ENCODE measurements at places on chromosomes 4 and X.

GRCh38 chr4:121189326-121190215, 25.4 kb upstream of the TNIP3 start:
- DNase-seq: no peak

GRCh38 chrX:71622576-71623450, 4.5 kb upstream of the CXCR3 start:
- DNase-seq: peak; percentile 41

GRCh38 chr4:1506956-1507721, 100.9 kb upstream of the NKX1-1 start:
- DNase-seq: no peak

DNA sequence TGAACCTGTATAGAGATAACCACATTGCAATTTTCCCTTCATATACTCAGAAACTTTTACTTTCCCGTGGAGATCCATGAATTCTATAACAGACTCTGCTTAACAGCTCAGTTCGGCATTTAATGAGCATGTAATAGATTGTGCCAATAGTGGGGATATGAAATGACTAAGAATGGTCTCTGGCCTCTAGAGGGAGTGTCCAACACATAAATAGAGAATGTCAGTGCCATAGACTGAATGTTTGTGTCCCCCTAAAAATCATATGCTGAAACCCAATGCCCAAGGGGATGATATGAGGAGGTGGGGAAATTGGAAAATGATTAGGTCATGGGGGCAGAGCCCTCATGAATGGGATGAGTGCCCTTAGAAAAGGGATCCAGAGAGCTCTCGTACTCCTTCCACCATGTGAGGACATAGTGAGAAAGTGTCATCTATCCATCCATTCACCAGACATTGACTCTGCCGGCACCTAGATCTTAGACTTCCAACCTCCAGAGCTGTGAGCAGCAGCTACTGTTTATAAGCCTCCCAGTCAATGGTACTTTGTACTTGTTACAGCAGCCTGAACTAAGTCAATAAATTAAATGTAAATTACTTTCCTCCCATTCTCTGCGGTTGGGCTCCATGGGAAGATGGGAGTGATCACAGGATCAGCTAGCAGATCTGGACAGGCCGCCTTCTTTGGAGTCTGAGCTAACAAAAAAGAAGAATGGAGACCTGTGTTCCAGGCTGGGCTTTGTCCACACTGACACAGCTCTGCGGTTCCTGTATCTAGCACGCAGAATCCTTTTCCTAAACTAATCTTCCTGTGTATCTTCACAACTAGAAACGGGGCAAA, 28.1 kb upstream of the HPSE start:
- DNase-seq: no peak

DNA sequence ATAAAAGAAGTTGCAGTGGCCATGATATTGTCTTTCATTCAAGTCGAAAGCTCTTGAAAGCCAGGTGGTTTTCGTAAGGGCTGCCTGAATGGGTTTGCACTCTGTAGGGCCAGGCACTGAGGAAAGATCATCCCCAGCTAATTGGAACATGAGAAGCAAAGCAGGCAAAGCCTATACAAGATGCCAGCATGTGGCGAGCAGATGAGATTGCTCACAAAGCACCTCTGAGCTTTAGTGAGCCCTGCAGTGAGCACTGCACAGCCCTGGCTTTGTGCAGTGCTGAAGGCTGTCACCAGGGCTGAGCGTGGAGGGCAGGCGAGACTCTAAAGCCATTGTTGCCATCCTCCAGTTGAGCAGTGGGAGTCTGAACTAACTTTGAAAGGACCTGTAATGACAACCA, 53.8 kb downstream of the HADH start:
- no peak for DNase-seq

DNA sequence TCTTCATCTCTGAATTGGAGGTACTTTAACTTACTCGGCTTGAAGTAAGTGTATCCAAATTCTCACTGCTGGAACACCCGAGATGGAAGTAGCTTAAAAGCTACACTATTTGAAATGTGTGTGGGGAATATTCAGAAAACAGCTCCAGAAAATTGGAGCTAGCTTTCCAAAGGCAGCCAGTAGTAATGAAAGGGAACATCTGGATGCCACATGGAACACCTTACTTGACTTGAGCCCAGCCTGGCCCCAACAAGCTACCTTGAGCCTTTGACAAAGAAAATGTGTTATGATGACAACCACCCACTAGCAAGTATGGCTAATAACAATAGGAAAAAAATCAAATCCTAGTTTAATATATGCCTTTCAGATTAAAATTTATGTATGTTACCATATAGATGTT, 161.5 kb downstream of the PRDM5 start:
- no peak for DNase-seq

DNA sequence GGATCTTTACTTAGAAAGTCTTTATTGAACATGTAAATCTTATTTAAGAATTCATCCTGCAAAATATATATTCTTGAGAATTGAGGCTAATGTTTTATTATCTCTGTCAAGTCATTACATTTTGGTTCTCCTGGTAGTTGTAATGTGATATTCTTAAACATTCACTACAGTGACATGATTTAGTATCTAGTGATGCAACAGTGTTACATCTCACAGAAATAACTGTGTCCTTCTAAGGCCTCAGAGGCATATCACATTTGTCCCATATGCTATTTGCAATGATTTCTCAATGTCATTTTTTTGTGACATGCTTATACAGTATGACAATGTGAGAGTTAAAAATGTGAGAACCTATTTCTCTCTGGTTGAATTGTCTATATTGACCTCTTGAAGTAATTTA, 34.1 kb downstream of the PRRG1 start:
- DNase-seq: no peak

- no peak for DNase-seq
Observed at GRCh38 chr4:85268961-85269360, 206.0 kb upstream of the ARHGAP24 start.

DNA sequence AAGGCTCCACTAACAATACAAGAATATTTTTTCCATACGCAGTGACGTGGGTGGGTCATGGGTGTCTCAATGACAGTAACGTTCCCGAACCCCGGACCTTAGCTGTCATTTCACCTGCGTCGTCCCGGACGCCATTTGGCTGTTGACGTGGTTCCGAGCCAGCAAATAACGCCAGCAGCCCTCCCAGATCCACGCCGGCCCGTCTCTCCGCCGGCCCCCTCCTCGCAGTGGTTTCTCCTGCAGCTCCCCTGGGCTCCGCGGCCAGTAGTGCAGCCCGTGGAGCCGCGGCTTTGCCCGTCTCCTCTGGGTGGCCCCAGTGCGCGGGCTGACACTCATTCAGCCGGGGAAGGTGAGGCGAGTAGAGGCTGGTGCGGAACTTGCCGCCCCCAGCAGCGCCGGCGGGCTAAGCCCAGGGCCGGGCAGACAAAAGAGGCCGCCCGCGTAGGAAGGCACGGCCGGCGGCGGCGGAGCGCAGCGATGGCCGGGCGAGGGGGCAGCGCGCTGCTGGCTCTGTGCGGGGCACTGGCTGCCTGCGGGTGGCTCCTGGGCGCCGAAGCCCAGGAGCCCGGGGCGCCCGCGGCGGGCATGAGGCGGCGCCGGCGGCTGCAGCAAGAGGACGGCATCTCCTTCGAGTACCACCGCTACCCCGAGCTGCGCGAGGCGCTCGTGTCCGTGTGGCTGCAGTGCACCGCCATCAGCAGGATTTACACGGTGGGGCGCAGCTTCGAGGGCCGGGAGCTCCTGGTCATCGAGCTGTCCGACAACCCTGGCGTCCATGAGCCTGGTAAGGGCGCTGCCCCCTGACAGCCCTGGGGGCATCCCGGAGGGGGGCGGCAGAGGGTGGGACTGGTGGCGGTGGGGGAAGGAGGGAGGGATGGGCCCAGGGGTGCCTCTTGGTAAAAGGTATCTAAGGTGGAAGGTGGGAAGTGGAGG, at the start of gene CPE:
TSS of gene CPE (plus strand) at position 264 of the 933 bp plus-strand sequence. CDS start at position 478, 214 bp downstream.
- peak; percentile 7 for DNase-seq

- no peak for DNase-seq
Observed at GRCh38 chrX:69079268-69079667, 86.0 kb downstream of the PJA1 start.

Measured in stimulated activated CD8-positive, alpha-beta memory T cell treated with anti-CD3 and anti-CD28 coated beads, Interleukin-7, amount 100 ng/mL, for 1 hour (primary cell).